Tongue (tissue), 3 donors: ENCODE measurements at places on chromosomes 6 and 20.

- no peak for DNase-seq
Observed at GRCh38 chr6:46757214-46757596, 10.5 kb downstream of the ANKRD66 start.

- no peak for DNase-seq
Observed at GRCh38 chr6:148971031-148971927, 224.4 kb downstream of the UST start.

- no peak for DNase-seq
Observed at GRCh38 chr6:44837255-44837654, 449.7 kb downstream of the CDC5L start.

DNA sequence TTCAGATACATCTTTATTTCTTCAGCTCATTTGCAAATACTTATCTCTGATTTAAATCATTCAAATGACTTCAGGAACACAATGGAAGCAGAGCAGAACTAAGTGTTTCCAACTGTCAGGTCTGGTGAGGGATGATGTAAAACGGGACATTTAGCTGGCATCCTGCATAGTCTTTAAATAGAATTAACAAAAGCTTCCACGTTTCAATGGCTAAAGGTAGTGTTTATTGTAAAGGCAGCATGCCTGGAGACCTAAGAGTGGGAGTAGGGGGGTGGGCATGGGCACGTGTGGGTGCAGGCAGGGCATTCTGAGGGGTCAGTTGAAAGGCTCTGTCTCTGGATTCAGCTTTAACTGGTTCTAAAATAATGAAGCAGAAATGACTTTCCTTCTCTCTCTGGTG is 174.9 kb downstream of the PLCB1 start:
- peak; percentile 38 for DNase-seq

GRCh38 chr6:17484201-17484849 is 90.9 kb downstream of the CAP2 start:
- peak; percentile 58 for DNase-seq

GRCh38 chr6:116887168-116887567 is 10.1 kb downstream of the RFX6 start:
- DNase-seq, result no peak

GRCh38 chr20:31717478-31718201 is 5.0 kb downstream of the BCL2L1 start:
- DNase-seq, result no peak

- DNase-seq, result peak; percentile 56
Observed at GRCh38 chr6:139881728-139882211, 507.3 kb upstream of the CITED2 start.

- no peak for DNase-seq
Observed at GRCh38 chr20:63651942-63652191, 1.4 kb downstream of the STMN3 start.

- no peak for DNase-seq
Observed at GRCh38 chr6:146422789-146423375, 120.8 kb upstream of the RAB32 start.

GRCh38 chr20:23358563-23358906 is 3.4 kb upstream of the GZF1 start:
- DNase-seq, result no peak

DNA sequence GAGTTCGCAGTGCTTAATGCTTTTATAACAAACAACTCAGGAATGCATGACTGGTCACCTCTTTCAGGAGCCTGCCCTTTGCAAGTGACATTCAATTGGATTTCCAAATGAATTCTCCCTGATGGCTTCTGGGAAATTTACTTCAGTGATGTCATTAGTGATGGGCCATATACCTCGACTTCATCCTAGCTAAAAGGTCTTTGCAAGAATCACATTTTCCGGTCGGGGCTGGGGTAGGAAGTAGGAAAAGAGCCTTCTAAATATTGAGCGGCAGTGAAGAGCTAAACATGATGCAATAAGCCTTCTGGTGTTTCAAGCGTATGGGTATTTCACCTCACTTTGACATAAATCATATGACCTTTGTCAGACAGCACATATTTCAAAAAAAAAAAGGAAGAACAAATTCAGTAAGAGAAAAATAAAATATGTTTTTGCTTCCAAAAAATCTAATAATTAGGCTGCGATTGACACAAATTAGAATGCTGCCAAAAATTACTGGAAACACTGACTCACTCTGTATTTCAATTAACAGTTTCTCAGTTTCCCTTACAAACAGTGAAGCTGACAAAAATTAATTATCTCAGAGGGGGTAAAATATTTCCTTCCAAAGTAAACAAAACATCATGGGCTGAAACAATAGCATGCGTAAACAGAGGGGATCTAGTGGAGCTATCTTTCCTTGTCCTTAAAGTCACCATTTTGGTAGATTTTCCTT is 39.8 kb downstream of the ADTRP start:
- no peak for DNase-seq

DNA sequence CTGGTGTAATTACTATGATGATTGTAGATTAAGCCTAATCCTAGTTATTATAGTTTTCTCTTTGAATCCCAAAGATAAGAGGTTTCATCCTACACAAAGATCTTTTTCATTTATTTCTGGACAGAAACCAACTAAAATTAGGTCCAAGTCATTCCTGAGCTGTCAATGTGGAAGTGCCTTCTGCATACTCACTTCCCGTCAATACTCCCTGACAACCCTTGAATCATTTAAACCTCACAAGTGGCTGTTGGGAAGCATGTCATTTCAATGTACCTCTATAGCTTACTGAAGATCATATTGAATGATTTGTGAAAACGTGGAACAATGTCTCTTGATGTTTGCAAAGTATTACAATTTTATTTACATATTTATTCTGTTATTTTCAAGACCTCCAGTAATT is 274.1 kb downstream of the HACE1 start:
- no peak for DNase-seq

- peak; percentile 50 for DNase-seq
Observed at GRCh38 chr6:134111062-134111677, 58.7 kb upstream of the SLC2A12 start.

GRCh38 chr6:15183979-15184378 is 61.9 kb upstream of the JARID2 start:
- no peak for DNase-seq

DNA sequence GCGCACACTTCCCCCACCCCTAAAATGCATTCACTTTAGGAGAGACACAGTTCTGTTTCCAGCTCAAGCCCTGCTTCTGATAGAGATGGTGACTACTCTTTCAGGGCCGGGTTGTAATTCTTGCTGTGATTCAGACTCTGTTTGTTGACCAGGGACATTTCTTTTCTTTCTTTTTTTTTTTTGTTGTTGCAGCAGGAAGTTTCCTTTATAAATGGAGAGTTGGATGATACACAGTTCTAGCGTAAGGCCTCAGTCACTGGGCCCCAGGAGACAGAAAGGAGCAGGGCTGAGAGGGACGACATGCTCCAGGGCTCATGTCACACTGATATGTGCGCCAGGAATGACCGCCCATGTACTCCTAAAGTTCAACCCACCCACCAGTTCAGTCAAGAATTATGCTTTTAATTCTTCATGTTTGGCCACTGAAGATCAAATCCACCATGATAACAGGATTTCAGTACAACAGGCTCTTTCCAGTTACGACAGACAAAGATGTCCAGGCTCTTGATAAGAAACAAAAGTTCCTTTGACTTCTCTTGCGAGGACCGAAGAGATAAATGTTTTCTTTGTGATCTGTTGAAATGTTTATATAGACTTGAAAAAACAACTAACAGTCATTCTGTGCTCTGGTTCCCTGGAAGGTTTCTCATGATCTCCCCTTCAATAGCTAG is 142.5 kb downstream of the CD164 start:
- DNase-seq, result no peak

GRCh38 chr6:135267085-135267484 is 86.0 kb downstream of the MYB start:
- no peak for DNase-seq

GRCh38 chr6:138569970-138570724 is 70.9 kb upstream of the NHSL1 start:
- no peak for DNase-seq

- DNase-seq, result no peak
Observed at GRCh38 chr6:72031471-72031870, 145.1 kb downstream of the RIMS1 start.

DNA sequence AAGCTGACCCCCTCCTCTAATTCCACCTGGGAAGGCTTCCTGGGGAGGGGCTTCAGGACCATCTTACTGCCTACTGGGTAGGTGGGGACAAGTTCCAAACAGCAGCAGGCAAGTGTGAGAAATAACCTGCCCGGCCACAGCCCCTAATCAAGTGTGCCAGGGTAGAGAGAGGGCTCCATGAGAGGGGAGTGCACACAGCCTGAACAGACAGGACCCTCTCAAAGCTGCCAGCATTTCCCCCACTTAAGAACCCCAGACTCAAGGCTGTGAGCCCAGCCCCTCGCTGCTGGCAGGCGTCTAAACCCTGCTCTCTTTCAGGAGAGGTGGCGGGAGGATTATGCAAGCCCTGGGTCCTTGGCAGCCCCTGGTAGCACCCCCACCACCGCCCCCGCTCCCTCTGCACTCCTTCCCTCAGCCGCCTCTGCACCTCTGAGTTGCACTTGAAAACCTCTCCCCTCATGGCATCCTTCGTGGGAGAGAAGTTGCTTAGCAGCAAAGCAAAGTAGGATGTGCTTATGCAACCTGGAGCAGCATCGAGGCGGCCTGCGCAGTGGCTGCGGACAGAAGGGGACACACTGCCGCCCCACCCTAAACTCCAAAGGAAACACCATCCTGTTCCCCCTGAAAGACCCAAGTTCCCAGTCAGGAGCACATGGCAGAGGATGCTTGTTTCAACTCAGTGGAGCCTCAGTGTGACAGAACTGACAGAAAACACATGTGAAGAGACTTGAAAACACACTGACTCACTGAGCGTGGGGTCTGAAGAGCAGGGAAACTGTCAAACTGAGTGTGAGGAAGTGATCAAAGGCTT is 10.5 kb downstream of the DDRGK1 start:
- DNase-seq, result no peak

GRCh38 chr20:8078528-8078914 is 53.5 kb upstream of the PLCB1 start:
- no peak for DNase-seq

GRCh38 chr6:85498596-85499258 is 48.8 kb downstream of the NT5E start:
- peak; percentile 38 for DNase-seq

GRCh38 chr20:57617079-57617795 is 3.0 kb downstream of the ZBP1 start:
- no peak for DNase-seq

DNA sequence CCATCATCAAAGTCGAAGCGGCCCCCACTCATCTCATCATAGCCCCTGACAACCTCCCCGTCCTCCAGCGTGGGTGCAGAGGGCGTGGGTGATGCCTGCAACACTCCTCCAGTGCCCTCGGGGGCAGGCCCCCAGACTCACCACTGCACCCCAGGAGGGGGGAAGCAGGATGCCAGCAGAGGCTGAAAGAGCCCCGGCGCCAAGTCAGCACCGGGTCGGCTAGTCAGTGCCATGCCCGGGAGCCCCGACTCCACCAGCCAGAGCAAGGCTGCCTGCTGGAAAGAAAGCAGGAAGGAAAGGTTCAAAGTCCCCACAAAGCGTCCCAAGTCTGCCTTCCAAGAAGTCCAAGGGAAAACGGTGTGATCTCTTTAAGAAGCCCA is 324 bp downstream of the JPH2 start:
- DNase-seq, result no peak

GRCh38 chr6:168447282-168447681 is 6.3 kb downstream of the SMOC2 start:
- DNase-seq, result no peak

GRCh38 chr20:33821270-33821836 is 10.2 kb downstream of the CHMP4B start:
- no peak for DNase-seq

DNA sequence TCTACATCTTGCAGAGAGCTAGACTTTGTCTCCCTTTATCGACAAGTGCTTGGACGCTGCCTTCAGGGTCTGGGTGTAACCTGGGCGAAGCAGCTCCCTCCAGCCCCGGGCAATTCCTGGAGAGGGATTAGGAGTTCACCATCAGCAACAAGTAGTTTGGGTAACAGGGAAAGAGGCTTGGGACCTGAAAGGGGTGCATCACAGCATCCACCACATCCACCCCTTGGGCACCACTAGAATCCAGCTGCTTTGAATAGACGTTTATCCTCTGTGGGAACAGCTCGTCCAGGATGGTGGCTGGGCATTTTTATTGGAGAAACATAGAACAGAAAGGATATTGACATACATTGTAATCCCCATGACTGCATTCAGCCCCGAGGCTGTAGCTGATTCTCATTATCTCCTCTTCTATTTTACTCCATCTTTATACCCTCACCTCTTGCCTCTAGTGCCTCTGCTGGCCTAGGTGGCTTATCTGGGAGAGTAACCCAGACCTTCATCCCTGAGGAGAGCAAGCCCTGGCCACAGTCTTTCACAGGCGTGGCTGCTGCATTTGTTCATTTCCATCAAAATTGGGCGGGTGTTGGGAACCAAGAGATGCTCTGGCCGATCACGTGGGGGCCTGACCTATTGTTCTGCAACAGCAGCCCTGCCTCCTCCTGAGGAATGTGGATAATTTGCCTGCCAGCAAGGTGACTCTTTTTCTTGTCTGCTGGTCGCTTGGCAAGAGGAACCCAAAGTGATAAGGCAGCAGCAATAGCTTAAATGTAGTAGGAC is 109.2 kb upstream of the RALGAPA2 start:
- DNase-seq, result no peak

DNA sequence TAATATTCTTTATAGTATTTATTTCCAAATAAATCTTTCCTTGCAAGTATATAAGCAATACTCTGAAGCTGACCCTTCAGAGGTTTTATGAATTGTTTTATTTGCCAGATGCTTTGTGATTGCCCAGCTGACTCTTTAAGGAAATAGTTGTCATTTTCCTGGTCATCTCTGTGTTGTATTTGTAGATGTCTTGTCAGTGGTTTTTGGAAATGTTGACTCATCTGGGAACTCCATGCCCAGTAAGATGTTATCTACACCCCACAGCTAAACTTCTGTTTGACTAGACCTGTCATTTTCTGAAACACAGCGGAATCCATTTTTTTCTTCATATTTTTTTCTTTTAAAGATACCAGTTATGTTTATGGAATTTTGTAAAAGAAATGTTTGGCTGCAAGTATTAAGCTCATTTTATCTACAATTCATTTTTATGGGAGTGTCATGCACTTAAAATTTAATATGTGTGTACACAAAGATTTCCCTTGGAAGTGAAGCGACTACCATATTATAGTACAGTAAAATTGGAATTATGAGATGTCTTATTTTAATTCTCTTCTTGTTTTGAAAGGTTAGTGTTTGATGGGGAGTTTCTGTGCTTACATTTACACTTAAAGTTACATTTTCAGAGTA is 491.0 kb downstream of the NKAIN2 start:
- no peak for DNase-seq

- no peak for DNase-seq
Observed at GRCh38 chr6:64505312-64505711, 869.7 kb downstream of the PHF3 start.

DNA sequence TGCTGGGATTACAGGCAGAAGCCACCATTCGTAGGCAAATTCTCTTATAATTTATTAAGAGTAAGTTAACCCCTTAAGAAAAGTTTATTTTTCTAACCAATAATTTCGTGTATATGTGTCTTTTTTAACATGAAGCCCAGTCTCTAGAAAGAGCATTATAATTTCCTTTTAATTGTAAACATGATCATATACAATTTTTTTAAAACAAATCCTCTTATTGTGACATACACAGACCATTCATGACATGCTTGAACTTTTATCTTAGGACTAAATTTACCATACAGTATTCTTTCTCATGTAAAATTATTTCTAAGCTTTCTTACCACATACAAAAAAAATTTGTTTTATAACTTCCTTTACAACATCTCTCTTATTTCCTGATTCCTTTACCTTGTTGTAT is 6.7 kb downstream of the ACOT13 start:
- no peak for DNase-seq

- no peak for DNase-seq
Observed at GRCh38 chr6:143394389-143394788, 56.1 kb downstream of the ADAT2 start.
